ENCODE measurements at places on chromosomes 11 and 22. TPM values are rescaled to one million over a fixed set of nuclear protein-coding genes. Genes with fewer than 3 reads are reported as not detected.
A peak's percentile ranks its signal among the peaks of the same experiment; 100 is the strongest.

GRCh38 chr11:61066645-61067044 lies 35.6 kb upstream of the CD5 start:
- DNase-seq, result no peak

Gene TPCN2
- 7.0 TPM for total RNA-seq

DNA sequence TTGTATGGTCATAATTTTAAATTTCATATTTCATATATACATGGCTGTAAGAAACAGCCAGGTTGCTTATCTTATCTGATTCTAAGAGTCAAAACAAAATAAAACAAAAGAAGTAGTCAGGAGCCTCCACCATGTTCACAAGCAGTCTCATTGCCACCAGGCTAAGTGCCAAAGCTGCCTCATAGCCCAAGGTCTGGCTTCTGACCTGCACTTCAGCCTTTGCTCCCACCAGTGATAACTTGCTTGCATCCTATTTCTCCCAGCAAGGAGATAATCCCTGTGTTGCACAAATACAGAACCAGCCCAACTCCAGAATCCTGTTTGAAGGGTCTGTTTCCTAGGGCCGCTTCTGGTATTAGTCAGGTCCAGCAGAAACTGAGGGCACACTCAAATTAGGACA lies 53.9 kb upstream of the TSKU start:
- DNase-seq, result no peak

Gene PVALB
- total RNA-seq, result not detected

DNA sequence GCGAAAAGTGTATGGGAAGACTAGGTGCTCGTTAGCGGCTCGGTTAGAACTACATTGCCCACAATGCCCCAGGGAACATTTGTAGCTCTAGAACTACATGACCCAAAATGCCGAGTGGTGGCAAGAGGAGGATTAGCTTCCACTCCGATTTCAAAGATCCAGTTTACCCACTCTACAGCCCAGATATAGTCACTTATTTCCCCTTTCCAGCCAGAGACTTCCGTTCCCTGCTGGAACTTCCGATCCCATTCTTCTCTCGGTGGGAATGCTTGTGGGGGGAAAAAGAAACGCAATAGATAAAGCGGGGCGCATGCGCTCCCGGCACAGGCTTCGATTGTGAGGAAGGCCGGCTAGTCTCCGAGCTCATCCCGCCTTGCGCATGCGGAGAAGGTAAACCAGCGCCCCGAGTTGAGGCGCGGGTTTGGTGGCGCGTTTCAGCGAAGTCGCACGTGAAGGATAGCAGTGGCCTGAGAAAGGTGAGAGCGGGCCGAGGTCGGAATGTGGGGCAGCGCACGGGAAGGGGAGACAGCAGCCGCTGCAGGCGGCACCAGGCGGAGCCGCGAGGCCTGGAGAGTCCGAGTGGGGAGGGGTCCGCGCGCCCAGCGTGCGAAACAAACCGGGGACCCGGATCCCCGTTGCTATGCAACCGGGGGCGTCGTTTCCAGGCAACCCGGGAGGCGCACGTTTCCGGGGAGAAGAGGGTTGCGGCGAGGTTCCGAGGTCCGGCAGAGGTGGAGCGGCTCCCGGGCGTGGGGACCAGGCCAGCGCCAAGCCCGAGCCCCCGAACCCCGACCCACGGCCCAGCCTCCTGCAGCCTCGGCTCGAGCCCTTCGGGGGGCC lies at the start of gene TMEM109:
Gene TMEM109, plus strand, starts transcription at position 366 of the 840 bp plus-strand sequence. CDS start 5,536 bp downstream, outside the sequence.
- DNase-seq, result peak; percentile 89

DNA sequence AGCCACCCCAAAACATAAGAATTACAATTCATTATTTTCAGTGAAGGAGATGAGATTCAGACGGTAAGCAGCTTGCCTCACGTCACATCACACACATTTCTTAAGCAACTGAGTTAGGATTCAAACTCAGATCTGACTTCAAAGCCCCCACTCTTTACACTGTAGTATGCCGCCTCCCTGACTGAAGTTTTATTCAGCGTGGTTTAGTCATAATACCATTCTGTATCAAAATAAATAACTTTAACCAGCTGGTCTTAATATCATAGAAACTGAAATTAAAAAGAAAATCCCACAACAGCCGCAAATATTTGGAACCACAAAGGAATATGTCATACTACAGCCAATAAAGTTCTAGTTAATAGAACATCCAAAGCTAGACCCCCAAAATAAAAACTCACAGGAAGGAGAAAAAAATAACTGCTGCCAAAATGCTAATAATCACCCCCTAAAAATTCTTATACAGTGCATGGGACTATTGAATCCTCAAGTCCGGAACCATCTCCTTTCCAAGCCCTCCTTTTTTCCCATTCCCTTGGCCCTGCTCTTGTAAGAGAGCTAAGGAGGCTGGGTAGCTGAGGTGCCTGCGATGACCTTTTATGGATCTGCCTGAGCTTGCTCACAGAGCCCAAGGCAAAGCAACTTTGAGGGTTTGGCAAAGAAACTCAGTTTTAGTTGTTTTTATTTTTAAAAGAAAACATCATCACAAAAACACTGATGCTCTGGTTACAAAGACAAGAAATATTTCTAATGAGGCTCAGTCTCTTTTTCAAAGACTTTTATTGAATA lies 334.5 kb downstream of the TTC28 start:
- DNase-seq, result no peak

Gene GNG3
- total RNA-seq, result not detected

Gene SCT
- not detected for total RNA-seq

DNA sequence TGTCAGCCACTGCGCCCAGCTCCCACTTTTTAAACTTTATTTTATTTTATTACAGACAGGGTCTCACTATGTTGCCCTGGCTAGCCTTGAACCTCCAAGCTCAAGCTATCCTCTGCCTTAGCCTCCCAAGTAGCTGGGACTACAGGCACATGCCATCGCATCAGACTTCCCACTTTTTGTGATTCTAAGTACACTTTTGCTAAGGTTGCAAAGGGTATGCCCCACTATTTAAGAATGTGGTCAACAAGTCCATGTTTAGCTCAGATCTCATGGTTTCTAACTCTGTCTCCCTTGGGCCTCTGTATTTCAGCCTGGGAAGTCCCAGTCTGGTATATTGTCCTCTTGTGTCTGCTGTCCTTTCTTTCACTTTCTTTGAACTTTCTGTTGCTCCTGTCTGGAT lies 35.3 kb downstream of the EXPH5 start:
- no peak for DNase-seq

DNA sequence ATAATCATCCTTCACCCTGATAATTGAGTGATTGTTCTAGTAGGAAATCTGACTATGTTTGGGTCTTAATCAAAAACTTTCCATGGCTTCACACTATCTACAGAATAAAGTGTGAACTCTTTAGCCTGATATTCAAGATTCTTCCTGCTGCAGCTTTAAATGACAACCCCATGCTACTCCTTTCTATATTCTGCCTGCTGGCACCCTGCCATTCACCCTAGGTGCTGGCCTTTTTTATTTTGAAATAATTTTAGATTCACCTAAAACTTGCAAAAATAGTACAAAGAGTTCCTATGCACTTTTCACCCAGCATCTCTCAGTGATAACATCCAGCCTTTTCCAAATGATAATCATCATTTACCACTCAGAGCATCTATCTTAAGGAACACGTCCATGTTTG lies 363.4 kb upstream of the NARS2 start:
- DNase-seq, result no peak

GRCh38 chr11:57903011-57903410 lies 120.7 kb upstream of the OR9Q1 start:
- no peak for DNase-seq

Gene PGA4
- total RNA-seq, result not detected

- DNase-seq, result no peak
These were observed 82.2 kb downstream of the DEPDC5 start for GRCh38 chr22:31836010-31836409.

Gene MMP7
- total RNA-seq, result not detected

- DNase-seq, result no peak
These were observed 3.2 kb upstream of the KCNE3 start for GRCh38 chr11:74470526-74470925.

- peak; percentile 86 for DNase-seq
These were observed 112.9 kb downstream of the SPON1 start for GRCh38 chr11:14075118-14076078.

DNA sequence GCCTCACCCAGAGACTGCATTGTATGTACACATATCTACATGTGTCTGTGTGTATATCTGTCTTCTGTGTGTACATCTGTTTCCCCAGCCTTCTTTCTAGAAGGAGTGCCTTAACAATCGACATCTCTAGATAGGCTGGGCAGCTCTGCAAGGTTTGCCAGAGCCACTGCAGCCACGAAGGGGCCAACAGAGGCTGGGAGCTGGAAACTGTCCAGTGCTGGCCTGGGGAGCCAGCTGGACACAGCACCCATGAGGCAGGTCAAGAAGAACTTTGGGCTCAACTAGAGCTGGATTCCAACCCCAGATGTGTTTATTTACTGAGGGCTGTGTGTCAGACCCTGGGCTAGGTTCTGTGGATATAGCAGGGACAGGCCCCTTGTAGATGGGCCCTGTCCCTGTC lies 3.3 kb downstream of the SGSM1 start:
- no peak for DNase-seq

DNA sequence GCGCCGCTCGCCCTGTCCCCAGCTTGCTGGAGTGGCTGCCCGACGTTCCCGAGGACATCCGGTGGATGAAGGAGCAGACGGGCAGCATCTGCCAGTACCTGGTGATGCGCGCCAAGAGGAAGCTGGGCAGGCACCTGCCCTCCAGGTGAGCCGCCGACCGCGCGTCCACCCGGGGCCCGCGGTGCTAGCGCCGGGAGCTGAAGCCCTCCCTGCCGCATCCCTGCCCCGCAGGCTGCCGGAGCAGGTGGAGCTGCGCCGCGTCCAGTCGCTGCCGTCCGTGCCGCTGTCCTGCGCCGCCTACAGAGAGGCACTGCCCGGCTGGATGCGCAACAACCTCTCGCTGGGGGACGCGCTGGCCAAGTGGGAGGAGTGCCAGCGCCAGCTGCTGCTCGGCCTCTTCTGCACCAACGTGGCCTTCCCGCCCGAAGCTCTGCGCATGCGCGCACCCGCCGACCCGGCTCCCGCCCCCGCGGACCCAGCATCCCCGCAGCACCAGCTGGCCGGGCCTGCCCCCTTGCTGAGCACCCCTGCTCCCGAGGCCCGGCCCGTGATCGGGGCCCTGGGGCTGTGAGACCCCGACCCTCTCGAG lies 3.3 kb upstream of the CRACR2B start:
- no peak for DNase-seq

- no peak for DNase-seq
These were observed 74.5 kb downstream of the TTC28 start for GRCh38 chr22:28604966-28605761.

Gene LMO1
- total RNA-seq, result not detected

- no peak for DNase-seq
These were observed 66.2 kb downstream of the CCDC81 start for GRCh38 chr11:86440843-86441242.

GRCh38 chr11:102589047-102589459 lies 36.1 kb downstream of the MMP20 start:
- peak; percentile 72 for DNase-seq

DNA sequence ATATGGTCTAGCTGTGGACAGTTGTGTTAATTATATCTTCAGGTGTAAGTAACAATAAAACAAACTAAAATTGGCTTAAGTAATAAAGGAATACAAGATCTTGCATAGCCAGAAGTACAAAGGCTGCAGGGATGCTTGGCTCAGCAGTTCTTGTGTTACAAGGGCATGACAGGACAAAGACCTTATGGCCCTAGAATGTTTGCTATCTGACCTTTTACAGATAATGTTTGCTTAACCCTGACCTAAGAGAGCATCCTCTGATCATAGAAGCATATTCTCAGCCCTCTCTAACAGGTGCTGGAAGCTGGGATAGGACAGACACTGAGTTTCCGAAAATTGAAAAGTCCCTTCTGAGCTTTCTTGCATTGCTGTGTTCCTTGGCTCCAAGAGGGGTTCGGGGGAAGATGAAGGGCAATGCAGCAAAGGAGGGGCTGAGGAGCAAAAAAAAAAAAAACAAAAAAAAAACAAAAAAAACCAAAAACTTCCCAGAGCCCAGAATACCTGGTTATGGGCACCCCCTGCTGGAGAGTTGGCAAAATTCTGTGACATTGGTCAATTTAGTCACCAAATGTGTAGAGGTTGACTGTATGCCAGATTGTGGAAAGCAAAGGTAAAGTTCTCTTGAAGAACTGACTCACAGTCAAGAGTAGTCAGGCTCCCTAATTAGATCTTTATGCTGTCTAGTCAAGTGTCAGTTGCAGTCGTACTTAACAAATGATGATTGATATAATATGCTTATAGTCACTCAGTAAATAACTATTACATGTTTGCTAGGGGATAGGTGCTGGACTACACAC lies 10.4 kb upstream of the HIKESHI start:
- peak; percentile 88 for DNase-seq

GRCh38 chr22:50284479-50284878 lies 14.3 kb upstream of the MAPK11 start:
- no peak for DNase-seq

- no peak for DNase-seq
These were observed 10.6 kb upstream of the MYO7A start for GRCh38 chr11:77117492-77117891.

- DNase-seq, result no peak
These were observed 128.7 kb downstream of the MN1 start for GRCh38 chr22:27672721-27673418.

DNA sequence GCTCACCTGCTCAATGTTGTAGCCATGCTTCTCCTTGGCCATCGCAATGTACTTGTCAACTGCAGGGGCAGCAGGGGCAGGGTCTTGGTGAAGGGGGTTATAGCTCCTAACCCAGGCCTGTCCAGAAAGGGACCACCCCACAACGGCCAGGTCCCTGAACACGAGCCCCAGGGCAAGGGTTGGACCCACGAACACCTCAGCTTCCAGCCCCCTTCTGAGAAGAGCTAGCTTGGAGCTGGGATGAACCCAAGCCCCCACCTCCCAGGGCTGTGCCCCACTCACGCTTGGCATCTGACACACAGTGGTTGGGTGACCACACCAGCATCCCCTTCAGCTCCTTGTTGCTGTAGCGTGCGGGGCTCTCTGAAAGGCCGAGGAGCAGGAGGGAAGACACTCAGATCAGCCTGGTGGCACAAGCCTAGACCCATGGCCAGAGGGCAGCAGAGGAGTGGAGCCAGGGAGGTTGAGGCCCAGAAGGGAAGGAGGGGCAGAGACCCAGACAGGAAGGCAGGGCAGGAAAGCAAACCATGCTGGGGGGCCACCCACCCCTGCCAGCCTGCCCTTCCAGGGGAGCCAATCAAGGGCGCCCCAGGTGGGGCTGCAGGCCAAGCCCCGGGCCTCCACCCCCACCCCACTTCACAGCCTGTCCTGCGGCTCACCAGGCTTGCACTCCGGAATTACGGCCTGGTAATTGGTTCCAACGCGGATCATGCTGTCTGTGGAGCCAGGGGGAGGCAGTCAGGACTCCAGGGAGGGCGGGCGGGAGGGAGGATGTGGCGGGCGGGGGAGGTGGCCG lies 1.9 kb downstream of the RCOR2 start:
- DNase-seq, result no peak

Gene AHNAK
- total RNA-seq, result 9.4 TPM

DNA sequence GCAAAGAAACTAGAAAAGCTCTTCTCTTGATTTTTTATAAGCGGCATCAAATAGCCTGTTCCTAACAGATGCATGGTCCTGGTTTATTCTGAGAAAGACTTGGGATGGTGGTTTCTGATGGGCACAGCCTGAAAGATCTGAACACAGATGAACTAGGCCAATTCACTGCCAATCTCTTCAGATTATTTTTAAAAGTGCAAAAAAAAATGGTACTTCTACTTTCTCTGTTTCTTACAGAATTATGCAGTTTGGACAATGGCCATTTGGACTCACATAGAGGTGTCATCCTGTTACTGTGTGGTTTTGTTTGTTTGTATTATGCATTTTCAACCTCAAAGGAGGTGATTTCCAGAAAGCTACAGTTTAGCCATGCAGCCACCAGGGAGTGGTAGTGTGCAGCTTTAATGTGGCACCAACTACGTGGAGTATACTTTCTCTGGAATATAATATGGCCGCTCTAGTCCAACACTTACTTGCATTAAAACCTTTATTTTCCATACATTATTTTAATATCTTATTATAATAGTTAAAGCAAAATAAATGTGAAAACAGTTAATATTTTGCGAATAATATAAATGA lies 469.8 kb upstream of the KIRREL3 start:
- DNase-seq, result peak; percentile 25

Measured in activated naive CD4-positive, alpha-beta T cell treated with anti-CD3 and anti-CD28 coated beads for 36 hours (primary cell).